ENCODE measurements at places on chromosomes 16 and 17.

- DNase-seq = no peak
These were observed 39.3 kb upstream of the TOB1 start for GRCh38 chr17:50905460-50905803.

DNA sequence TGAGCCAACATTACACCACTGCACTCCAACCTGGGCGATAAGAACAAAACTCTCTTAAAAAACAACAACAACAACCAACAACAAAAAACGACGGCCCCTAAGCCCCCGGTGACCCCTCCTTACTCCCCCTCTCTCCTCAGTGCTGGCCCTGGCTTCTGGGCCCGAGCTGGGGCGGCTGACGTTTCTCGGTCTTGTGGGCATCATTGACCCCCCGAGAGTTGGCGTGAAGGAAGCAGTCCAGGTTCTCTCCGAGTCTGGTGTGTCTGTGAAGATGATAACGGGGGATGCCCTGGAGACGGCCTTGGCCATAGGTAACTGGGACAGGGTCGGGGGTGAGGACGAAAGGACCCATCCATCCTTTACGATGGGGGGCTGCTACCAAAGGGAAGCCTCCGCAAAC is 52.7 kb downstream of the MEAK7 start:
- no peak for DNase-seq

DNA sequence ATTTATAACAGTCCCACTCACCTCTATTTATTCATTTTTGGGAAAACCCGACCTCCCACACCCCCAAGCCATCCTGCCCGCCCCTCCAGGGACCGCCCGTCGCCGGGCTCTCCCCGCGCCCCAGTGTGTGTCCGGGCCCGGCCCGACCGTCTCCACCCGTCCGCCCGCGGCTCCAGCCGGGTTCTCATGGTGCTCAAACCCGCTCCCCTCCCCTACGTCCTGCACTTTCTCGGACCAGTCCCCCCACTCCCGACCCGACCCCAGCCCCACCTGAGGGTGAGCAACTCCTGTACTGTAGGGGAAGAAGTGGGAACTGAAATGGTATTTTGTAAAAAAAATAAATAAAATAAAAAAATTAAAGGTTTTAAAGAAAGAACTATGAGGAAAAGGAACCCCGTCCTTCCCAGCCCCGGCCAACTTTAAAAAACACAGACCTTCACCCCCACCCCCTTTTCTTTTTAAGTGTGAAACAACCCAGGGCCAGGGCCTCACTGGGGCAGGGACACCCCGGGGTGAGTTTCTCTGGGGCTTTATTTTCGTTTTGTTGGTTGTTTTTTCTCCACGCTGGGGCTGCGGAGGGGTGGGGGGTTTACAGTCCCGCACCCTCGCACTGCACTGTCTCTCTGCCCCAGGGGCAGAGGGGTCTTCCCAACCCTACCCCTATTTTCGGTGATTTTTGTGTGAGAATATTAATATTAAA is 638 bp upstream of the TMEM88 start:
- no peak for DNase-seq

DNA sequence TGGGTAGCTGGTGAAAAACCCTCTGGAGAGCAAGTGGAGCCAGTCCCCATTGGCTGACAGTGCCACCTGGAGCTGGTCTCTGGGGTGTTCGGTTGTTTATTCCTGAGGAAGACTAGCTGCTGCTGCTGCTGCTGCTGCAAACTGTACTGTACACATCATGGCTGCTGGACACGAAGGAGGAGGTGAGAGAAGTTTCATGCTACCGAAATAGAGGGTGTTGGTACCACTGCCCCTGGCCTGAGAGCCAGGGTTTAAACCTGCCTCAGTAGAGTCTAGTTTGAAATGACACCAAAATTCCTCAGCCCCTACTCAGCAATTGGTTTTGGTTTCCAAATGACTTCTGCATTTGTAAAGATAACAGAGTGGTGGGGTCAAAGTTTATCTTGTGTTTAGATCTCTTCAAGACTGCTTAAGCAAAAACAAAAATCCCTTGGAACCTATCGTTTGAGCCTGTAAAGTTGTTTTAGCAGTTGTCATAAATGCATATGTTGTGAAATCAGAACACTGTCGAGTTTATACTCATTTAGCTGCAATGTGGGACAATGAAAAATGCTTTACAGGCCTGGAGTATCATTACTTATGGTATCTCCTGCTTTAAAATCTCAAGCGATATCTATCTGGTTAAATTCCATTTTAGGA is 40.8 kb downstream of the CYB5B start:
- DNase-seq = no peak

GRCh38 chr16:67782567-67783352 is 23.6 kb downstream of the RANBP10 start:
- DNase-seq = no peak

GRCh38 chr17:13510062-13510461 is 91.7 kb downstream of the HS3ST3A1 start:
- no peak for DNase-seq

DNA sequence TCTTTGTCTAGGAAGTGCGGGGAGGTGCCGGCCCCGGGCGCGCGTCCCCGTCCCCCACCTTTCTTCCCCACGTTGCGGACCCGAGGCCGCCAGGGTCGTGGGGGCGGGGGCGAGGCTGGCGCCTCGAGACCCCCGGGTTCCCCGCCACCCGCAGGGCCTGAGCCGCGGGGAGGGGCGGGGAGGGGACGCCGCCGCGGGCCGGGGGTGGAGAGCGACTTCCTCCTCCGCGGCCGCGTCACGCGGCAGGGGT is 1.8 kb upstream of the ACTG1 start:
- DNase-seq = no peak

DNA sequence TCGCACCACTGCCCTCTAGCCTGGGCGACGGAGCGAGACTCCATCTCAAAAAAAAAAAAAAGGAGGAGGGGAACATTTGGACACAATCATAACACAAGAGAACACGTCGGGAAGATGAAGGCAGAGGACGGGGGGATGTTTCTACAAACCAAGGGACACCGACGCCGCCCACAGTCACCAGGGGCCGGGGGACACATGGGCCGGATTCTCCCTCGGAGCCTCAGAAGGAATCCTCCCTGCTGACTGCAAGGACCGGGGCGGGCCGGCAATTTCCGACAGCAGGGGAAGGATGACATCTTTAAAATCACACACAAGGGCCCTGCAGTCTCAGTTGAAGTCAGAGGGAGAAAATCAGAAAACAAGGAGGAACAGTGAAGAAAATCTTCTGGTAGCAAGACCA is 8.1 kb upstream of the CHMP6 start:
- DNase-seq = no peak

DNA sequence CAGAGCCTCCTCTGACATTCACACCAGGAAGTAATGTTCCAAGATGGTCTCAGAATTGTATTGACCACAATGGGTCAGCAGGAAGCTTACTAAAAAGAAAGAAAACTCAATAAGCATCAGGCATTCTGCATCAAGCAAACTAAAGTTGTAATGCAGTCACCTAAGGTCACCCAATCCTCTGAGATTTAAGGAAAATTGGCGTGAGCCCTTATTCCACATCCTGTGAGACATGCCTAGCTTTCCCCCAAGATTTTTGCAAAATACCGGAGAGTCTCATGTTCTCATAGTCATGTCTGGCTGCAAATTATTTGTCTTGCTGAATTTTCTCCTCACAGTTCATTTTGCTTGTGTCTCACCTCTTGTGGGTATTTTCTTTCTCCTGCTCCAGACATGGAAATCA is 417.1 kb upstream of the SOX9 start:
- DNase-seq = no peak

DNA sequence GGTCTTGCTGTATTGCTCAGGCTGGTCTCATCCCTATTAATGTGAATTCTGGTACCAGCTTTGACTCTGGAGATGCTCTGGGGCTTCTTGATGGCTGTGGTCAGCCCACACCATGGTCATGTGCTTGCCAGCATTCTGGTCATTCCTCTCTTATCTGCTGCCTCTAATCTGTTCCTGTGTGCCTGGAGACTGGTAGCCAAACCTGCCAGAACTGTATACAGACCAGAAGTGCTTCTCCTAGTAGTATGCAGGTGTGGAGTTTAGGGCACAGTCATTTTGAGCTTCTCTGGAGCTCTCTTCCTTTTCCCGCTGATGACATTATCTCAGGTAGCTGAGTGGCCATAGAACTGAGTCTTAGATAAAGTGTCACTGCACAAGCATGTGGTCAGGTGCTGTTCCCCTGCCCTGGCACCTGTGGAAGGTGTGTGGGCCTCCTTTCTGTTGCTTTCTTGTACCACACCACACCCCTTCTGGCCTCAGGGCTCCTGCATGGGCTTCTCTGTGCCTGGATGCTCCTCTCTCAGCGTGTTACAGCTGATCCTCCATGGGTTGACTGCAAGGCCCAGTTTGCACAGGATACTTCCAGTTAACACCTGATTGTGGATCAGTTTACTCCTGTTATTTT is 162.7 kb downstream of the SPECC1 start:
- DNase-seq = no peak

DNA sequence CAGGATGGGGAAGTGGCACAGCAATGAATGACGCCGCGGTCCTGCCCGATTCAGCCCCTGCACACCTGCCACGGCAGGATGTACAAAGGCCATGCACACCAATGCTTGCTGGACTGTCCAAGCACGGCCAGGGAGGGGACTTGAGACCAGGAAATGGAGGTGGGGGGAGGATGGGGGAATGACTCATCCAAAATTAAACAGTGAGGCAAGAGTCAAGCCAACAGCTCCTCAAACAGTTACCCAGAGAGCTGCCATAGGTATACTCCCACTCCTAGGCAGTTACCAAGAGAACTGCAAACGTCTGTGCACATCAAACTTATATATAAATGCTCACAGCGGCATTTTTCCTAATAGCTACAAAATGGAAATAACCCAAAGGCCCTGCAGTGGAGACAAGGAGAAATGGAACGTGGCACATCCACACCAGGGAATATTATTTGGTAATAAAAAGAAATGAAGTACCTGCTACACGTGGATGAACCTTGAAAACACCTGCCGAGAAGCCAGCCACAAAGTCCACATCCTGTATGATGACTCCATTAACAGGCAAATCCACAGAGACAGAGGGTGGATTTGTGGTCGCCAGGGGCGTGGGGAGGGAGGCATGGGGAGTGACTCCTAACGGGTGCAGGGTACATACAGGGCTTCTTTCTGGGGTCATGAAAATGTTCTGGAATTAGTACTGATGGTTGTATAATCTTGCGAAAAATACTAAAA is 54.1 kb downstream of the VAC14 start:
- no peak for DNase-seq

GRCh38 chr16:80347002-80347401 is 193.8 kb upstream of the DYNLRB2 start:
- DNase-seq = no peak

DNA sequence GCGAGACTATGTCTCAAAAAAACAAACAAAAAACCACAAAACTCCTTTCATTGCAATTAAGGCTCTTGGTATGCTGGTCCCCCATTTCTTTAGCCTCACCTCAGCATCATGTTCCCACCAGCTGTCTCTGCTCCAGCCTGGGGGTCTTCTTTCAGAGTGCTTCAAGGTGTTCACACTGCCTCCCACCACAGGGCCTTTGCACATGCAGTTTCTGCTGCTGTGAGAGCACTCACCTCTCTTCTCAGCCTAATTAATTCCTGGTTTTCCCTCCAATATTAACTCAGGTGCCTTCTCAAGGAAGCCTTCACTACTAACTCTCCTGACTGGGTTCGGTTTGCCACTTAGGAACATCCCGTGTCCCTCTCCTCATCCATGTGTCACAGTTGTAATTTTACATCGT is 15.9 kb upstream of the PIK3R6 start:
- DNase-seq = no peak

- DNase-seq = no peak
These were observed 141.0 kb downstream of the STX8 start for GRCh38 chr17:9434642-9435057.

- DNase-seq = no peak
These were observed 91.4 kb upstream of the FA2H start for GRCh38 chr16:74865922-74866598.

DNA sequence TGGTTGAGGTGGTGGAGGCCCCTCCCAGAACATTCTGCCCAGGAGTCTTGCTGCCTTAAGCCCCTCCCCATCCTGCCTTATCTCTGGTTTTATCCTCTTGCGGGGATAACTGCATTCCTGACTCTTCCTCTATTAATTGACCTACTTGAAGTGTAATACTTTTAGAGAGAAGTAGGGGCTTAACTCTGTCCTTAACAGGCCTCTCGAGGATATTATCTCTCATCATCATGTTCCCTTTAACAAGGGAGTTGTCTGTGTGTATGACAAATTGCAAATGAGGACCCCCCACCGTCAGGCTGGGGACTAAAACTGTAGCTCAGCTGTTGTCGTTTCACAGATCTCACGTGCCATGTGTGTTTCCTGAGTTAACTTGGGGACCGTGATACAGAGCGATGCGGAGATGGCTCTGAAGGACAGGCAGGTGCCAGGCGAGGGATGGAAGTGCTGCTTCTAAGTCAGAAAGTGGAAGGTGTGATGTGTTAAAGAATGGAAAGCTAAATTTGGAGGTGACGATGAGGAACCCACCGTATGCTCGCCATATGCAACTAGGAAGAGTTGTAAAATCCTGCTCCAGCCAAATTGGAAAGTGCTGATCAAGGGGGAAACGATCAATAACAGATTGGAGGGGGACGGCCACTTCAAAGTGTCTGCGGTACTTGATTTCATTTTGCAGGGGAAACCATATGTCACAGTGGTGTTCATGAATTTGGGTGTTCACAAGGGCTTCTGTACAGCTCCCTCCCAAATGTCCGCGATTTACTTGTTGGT is 106.3 kb downstream of the RPTOR start:
- DNase-seq = no peak

- no peak for DNase-seq
These were observed 63.2 kb downstream of the RPH3AL start for GRCh38 chr17:289409-289808.

DNA sequence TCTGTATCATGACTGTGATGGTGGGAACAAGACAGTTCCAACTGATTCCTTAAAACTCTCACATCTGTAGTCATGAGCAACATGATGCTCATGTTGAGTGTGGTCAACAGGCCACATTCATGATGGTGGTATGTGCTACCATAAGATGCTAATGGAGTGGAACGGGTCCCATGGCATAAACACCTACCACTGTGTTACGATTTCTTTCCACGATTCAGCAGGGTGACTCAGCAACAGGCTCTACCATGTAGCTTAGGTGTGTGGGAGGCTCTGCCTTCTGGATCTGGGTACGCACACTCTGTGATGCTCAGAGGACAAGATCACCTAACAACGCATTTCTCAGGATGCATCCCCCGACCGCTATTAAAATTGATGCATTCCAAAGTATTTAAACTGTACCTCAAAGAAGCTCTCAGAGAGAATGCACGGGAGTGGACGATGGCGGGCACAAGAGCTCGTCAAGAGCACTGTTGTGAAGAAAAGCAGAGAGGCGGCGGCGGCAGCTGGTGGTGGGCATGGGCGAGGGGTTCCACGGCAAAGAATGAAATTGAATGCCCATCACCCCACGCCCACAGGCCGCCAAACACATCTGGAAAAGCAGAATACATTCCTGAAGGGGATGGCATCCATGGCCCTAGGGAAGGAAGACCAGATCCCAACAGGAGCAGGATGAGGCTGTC is 133.3 kb downstream of the ZNF778 start:
- no peak for DNase-seq
